ENCODE measurements at places on chromosomes 7 and 10.

GRCh38 chr10:30447125-30447799 lies 13.3 kb downstream of the MAP3K8 start:
- no peaks in the 10 kb centered on the region for H3K36me3 ChIP-seq
- DNase-seq, result peak; percentile 82
- H3K4me3 ChIP-seq, result no peak overlapping the region
- H3K4me1 ChIP-seq, result peaks cover 8% of the 10 kb centered on the region
- H3K27me3 ChIP-seq, result no peaks in the 10 kb centered on the region

- peak overlapping the region; percentile 57 for H3K27ac ChIP-seq
- H3K4me3 ChIP-seq, result no peak overlapping the region
- H3K36me3 ChIP-seq, result no peaks in the 10 kb centered on the region
- peak; percentile 62 for DNase-seq
Observed at GRCh38 chr7:144384071-144384470, 19.4 kb downstream of the NOBOX start.

DNA sequence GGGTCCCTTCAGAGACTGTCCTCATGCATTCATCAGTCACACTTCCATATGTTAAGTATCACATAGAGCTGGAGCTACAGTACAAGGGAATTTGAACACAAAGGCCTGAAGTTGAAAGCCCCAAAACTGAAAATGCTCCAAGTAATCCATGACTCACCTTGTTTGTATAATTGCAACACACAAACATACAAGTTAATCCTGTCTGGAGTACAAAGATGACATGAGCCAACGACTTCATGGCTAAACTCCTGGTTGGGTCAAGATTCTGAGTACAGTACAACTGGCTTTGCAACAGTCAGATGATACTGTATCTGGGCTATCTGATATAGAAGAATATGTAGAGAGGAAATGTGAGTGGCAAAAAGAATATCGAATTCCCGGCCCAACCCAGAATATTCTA lies 73.1 kb upstream of the AASS start:
- no peaks in the 10 kb centered on the region for H3K4me1 ChIP-seq
- H3K36me3 ChIP-seq, result no peaks in the 10 kb centered on the region
- H3K27ac ChIP-seq, result no peak overlapping the region

- H3K27ac ChIP-seq, result no peak overlapping the region
- peak; percentile 22 for DNase-seq
- peaks cover 55% of the 10 kb centered on the region for H3K27me3 ChIP-seq
- H3K4me1 ChIP-seq, result peaks cover 19% of the 10 kb centered on the region
- no peaks in the 10 kb centered on the region for H3K36me3 ChIP-seq
- H3K4me3 ChIP-seq, result no peak overlapping the region
Observed at GRCh38 chr7:29281782-29282541, 87.4 kb downstream of the CHN2 start.

DNA sequence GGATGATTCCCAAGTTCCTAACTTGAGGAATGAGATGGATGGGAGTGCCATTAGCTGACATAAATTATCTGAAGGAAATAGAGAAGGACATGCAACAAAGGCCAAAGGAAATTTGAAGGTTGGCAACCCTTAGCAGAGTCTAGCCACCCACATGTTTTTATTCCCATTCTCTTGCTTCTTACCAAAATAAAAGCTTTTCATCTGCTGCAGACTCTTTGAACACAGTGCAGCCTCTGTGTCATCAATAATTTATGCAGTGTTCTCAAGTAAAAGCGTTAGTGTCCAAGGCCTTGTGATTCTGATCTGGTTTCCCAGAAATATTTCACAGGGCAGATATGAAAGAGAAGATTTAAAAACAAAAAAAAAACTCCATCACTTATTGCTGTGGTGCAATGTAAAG lies 98.5 kb downstream of the ST7 start:
- no peaks in the 10 kb centered on the region for H3K36me3 ChIP-seq
- no peak overlapping the region for H3K4me3 ChIP-seq
- peak; percentile 44 for DNase-seq
- H3K27ac ChIP-seq, result no peak overlapping the region
- no peaks in the 10 kb centered on the region for H3K27me3 ChIP-seq

GRCh38 chr10:132776821-132777220 lies 9.1 kb downstream of the NKX6-2 start:
- no peak overlapping the region for H3K4me3 ChIP-seq
- H3K4me1 ChIP-seq, result no peaks in the 10 kb centered on the region
- no peak for DNase-seq
- no peak overlapping the region for H3K27ac ChIP-seq
- H3K27me3 ChIP-seq, result no peaks in the 10 kb centered on the region

DNA sequence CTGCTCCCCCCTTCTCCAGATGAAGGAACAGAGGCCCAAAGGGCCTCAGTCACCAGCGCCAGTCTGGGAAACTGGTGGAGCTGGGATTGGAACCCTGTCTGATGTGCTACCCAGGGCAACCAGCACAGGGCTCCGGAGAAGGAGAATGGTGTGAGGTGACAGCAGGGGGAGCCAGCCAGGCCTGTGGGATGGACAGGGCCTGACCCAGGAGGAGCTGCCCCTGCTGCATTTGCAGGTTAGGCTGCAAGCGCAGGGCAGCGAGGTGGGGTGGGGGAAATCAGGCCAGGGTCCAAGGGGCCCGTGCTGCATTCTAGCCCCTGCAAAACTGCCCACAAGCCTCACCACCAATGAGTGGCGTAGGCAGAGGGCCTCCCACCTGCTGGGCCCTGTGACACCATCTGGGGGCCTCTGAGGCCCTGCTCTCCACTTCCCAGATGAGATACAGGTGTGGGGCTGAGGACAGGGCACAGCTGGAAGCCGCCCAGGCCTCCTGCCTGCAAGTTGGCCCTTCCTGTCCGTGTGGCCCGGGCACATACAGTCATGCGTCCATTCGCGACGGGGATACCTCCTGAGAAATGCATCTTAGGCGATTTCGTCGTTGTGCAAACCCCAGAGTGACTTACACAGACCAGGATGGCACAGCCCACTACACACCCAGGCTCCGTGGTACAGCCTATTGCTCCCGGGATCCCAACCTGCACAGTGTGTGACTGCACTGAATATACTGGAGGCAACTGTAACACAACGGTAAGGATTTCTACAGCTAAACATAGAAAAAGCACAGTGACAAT lies 45.3 kb downstream of the RASGEF1A start:
- peaks cover 8% of the 10 kb centered on the region for H3K27me3 ChIP-seq
- no peak overlapping the region for H3K27ac ChIP-seq
- H3K36me3 ChIP-seq, result no peaks in the 10 kb centered on the region
- no peak overlapping the region for H3K4me3 ChIP-seq
- peaks cover 9% of the 10 kb centered on the region for H3K4me1 ChIP-seq

- no peak for DNase-seq
- H3K27ac ChIP-seq, result peak overlapping the region; percentile 100
- peaks cover 9% of the 10 kb centered on the region for H3K4me1 ChIP-seq
- no peaks in the 10 kb centered on the region for H3K27me3 ChIP-seq
- H3K36me3 ChIP-seq, result peaks cover 2% of the 10 kb centered on the region
- peak overlapping the region; percentile 91 for H3K4me3 ChIP-seq
Observed at GRCh38 chr10:32347363-32348022, 535 bp upstream of the EPC1 start.

Data from astrocyte (in vitro differentiated cells and primary cell).